Esophagus squamous epithelium (tissue), 5 donors: ENCODE measurements at places on chromosomes 3 and 15.

DNA sequence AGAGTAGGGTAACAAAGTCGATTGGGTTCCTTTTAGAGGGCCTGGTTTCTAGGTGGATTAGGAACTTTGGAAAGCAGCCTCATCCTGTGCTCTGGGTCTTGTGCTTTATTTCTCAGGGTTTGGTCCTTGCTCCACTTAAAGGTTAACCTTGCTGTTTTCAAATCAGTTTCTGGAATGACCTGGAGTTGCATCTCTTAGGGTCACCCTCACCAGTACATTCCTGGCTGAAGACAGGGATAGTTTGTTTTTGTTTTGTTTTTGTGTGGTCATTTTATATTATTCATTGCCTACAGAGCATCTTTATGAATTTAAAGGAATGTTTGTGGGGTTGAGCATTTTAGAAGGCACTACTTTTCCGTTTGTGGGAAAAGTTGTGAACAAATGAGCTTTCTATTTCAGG is 45.5 kb upstream of the ZNF280D start:
- DNase-seq = no peak

- no peak for DNase-seq
Measured at GRCh38 chr3:152770296-152770695, 64.6 kb upstream of the P2RY1 start.

DNA sequence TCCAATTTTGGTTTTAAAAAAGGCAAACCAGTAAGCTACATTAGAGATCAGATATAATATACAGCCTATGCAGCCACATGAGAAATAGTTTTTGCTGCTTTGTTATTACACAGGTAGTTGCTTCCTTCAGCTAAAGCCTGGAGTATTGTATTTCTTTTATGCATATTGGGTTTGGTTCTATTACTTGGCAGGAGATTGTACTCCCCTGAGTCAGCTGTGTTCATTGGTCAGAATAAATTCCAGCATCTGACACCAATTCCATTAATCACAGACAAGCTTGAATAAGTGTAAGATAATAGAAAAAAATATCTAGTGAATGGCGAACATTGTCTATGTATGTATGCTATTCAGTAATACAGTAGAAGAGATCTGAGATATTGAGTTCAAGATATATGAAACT is 26.1 kb upstream of the ZCWPW2 start:
- no peak for DNase-seq

DNA sequence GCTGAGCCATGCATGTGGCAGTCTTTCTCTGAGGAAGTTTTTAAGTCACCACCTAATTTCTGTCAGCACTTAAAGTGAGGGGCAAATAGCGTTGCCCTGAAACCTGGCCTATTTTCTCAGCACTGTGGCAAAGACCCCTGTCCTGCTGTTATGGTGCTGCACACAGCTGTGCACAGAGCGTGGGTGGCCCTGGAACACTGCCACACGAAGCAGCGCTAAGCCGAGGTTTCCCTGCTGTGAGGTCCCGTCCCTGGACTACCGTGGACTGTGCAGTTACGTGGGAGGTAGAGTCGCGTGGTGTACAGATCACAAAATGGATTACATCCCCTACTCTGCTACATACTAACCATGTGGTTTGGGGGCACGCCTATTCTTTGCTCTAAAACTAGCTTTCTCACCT is 101.6 kb upstream of the NR2E3 start:
- DNase-seq = no peak

GRCh38 chr15:88908697-88909621 is 4.2 kb downstream of the MFGE8 start:
- no peak for DNase-seq

- DNase-seq = no peak
Measured at GRCh38 chr3:152459118-152459515, 190.4 kb downstream of the MBNL1 start.

GRCh38 chr15:45993072-45993471 is 358.2 kb downstream of the SQOR start:
- DNase-seq = no peak

GRCh38 chr15:73564255-73564654 is 68.9 kb downstream of the NPTN start:
- DNase-seq = no peak

DNA sequence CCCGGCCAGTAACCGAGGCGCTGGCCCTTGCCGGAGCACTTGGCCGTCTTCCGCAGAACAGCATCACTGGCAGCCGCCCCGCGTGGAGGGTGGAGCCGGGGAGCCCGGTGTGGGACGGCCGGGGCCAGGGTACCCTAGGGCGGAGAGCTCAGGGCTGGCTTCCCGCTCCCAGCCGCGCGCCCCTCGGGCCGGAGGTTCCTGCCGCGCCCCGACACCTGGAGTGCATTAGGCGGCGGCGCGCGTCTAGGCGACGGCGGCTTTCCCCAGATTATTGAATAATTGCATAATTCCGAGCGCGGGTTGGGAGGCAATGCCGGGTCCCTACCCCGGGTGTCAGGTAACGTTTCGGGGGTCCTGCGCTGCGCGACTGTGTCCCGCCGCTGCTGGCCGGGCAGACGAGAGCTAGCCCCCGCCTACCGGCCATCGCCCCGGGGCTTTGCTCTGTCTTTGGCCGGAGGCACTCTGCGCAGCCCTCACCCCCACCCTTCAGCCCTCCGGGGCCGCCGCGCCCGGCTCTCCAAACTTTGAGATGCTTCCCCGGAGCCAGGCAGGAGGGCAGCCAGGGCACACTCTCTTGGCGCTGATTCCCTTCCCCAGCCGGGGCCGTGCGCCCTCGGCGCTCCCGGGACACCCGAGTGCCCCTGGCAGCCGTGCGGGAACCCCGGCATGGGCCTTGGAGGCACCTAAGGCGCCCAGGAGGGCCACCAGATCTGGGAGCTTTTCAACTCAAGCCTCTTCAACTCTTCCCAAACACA is 749 bp downstream of the ITGA11 start:
- DNase-seq = no peak

DNA sequence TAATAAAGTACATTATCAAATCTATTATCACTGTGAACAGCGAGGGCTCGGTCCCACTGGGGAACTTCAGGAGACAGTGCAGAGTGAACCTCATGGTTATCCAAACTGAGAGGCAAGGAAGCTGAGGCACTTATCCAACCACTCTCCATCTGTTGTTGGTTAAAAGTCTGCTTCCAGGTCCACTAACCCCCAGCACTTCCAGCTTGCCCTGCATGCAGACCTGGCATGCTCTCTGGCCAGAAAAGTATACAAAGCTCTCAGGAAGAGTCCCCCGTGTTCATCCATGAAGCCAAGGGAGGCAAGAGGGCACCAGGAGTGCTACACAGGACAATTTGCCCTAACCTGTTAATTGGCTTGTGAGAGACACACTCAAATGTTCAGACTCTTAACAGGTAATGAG is 36.0 kb downstream of the FBN1 start:
- no peak for DNase-seq

DNA sequence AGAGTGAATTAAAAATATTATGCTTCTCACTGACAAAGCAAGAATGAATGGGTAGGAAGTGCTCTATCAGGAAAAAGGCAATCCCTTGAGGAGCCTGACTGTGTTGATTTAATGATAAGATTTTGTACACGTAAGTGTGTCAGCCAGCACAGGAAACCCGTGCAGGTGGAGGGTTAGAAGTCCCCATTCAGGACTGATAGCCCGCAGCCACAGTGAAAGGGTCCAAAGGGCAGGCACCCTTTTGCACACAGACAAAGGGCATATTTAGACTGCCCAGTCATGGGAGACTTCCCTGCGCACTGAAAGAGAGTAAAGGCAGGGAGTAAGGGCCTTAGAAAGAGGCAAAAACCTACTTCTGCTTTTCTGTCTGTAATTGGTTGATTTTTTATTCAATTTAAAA is 26.4 kb upstream of the SKIL start:
- no peak for DNase-seq

GRCh38 chr15:67884514-67885174 is 44.8 kb upstream of the RNU6-1 start:
- DNase-seq = no peak

DNA sequence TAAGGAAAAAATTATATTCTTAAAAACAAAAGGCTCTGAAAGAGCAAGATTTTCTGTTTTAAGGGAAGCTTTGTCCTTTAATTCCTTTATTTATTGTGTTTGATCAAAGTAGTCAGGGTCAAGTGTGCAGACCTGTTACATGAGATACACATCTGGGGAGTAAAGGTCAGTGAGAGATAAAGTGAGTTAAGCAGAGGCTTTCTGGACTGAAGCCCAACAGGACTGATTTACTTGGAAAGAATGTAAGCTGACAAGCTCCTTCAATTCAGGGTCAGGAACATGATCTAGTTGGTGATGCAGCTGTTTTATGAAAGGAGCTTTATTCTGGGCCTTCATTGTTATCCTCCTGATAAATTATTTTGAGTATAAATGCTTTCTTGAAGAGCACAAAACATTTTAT is 20.7 kb upstream of the OTOL1 start:
- no peak for DNase-seq

DNA sequence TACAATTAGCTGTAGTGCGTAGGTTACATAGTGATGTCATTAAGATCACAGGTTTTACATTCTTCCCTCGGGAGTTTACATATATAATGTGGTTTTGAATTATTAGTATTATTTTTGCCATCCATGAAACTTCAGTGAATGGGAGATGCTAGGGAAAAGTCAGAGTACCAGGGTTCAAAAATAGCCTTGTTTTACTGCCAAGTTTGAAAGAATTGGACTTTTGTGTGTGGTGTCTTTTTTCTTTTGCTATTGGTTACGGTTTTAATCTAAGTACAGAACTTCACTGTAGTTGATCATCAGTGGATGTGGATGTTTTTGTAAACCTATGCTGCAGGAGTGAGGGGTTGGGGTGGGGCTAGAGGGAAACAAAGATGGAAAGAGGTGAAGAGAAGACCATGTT is 20.7 kb downstream of the SLC25A26 start:
- no peak for DNase-seq

DNA sequence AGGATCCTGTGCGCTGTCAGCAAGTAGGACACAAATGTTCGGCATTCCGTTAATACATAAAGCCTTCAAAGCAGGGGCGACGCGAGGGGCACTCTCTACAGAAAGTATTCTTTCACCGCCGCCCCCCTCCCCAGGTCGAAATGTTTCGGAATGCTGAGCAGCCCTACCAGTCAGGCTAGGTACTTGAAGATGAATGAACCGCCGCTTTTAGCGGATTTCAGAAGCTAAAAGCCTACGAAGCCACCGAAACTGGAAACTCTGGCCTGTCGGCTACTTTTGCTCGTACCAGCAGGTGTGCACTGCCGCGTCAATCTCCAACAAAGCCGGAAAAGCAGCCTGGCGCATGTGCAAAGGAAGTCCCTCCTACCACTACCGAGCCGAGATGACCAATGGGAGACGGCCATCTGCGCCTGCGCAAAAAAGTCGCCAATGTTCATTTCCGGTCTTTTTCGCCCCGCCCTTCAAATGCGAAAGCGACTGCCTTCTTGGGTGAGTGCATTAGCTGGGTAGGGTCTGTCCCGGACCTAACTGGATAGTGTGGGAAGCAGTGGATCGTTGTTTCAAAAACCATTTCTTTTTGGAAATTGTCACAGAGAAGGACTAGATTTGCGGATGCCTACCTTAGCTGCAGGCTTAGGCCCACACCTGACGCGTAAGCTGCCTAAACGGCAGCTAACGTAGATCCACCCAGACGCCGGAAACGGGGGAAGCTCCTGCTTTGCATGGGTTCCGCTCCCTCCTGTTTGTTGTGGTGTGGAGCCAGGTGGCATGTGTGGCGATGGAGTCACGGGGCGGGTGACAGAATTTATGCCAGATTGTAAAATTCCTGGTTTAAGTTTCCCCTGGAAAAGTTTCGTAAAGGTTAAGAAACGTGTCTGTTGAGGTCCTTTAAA is at the start of gene WDR5B:
Gene WDR5B (minus strand): TSS at position 301 of the 893 bp plus-strand sequence. CDS start 534 bp downstream, outside the sequence.
- DNase-seq = no peak

- no peak for DNase-seq
Measured at GRCh38 chr3:119302697-119303551, 8.7 kb downstream of the ARHGAP31 start.

DNA sequence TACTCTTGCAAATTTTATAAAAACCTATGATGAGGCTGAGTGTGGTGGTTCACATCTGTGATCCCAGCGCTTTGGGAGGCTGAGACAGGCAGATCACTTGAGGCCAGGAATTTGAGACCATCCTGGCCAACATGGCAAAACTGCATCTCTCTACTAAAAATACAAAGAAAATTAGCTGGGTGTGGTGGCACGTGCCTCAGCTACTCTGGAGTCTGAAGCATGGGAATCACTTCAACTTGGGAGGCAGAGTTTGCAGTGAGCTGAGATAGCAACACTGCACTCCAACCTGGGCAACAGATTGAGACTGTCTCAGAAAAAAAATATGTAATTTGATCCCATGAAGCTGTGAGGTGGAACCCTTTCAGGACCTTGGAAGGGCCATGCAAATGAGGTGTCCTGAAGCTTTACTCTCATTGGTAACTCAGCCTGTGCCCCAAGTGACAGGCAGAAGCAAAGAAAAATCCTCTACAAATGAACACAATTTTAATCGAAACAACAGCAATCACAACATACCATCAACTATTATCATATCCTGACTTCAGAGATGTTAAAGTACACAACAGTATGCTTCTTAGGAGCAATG is 84.6 kb upstream of the CDV3 start:
- DNase-seq = no peak

- no peak for DNase-seq
Measured at GRCh38 chr3:101824702-101825101, 24.6 kb upstream of the NFKBIZ start.

GRCh38 chr3:172799246-172799645 is 48.7 kb downstream of the ECT2 start:
- DNase-seq = no peak

DNA sequence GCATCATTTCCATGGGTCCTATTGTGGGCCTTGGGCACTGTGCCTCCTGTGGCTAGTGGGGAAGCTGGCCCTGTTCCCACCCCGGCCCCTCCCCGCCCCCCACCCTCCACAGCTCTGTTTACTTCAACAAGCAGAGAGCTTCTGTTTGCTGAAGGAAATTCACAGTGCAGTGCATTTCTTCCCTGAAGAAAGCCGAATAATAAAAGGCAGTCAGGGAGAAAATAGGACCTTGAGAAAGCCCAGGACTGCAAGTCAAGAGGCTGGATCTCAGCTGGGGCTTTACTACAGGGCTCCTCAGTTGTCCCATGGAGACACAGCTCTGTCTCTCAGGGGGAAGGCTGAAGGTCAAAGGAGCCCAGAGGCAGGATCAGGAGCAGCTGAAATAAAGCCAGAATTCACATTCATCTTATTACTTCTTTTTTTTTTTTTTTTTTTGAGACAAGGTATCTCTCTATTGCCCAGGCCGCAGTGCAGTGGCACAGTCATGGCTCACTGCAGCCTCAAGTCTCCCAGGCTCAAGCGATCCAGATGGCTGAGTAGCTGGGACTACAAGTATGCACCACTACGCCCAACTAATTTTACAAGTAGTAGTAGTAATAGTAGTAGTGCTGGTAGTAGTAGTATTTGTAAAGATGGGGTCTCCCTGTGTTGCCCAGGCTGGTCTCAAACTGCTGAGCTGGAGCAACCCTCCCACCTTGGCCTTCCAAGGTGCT is 33.0 kb upstream of the LACTB start:
- no peak for DNase-seq

- DNase-seq = no peak
Measured at GRCh38 chr3:183493296-183494045, 62.0 kb downstream of the KLHL6 start.

- no peak for DNase-seq
Measured at GRCh38 chr3:25433868-25434267, 5.8 kb downstream of the RARB start.
